Muscle of arm (tissue), 14 donors: ENCODE measurements at places on chromosomes 6 and 20.
A peak's percentile ranks its signal among the peaks of the same experiment; 100 is the strongest.

GRCh38 chr6:25138934-25139415 lies 140.2 kb upstream of the CARMIL1 start:
- peak; percentile 25 for DNase-seq

- peak; percentile 35 for DNase-seq
Measured at GRCh38 chr6:57261926-57262325, 39.8 kb upstream of the RAB23 start.

GRCh38 chr20:22985239-22985778 lies 49.8 kb upstream of the SSTR4 start:
- peak; percentile 23 for DNase-seq

GRCh38 chr6:152529369-152529768 lies 107.8 kb downstream of the SYNE1 start:
- no peak for DNase-seq

DNA sequence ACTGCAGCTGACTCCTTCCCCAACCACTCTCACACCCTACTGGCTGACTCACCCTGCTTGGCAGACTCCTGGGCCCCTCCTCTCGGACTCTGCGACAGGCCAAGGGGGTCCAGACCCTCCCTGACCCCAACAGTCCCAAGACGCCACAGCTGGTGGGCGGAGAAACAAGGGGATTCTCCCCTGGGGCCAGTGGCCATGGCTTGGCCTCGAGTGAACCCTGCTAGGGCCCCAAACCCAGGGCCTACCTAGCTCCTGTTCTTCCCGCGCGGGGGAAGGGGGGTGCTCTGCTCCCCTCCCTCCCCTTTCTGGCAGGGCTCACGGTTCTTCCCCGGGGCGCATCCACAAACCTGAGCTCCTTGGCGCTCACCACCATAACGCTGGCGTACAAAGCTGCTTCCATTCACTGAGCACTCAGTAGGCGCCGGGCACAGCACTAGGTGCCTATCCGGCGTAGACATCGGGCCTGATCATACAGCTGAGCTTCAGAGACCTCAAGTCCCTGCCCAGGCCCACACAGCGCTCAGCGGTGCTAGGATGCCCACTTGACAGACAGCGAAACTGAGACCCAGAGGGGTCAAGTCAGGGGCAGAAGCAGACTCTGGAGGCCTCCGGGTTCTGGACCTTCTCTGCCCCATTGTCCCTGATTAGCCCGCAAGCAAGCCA lies 597 bp downstream of the ADA start:
- DNase-seq: no peak

DNA sequence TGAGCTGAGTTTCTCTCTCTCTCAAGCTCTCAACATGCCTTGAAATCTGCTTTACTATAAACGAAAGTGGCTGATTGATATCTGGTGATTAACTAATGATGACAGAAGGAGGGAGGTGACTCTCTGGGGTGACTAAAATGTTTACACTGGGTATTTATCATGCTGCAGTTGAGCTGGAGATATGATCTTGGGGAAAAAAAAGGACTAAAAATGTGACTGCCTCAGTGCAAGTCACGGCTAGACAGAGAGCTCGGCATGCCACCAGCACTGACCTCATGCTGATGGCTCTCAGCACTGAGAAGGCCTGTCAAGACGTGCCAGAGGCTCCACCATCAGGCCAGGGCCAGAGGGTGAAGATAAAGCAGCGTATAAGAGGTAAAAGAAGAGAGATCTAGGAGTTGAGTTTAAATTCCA lies 103.1 kb upstream of the SPACA1 start:
- DNase-seq: peak; percentile 76

DNA sequence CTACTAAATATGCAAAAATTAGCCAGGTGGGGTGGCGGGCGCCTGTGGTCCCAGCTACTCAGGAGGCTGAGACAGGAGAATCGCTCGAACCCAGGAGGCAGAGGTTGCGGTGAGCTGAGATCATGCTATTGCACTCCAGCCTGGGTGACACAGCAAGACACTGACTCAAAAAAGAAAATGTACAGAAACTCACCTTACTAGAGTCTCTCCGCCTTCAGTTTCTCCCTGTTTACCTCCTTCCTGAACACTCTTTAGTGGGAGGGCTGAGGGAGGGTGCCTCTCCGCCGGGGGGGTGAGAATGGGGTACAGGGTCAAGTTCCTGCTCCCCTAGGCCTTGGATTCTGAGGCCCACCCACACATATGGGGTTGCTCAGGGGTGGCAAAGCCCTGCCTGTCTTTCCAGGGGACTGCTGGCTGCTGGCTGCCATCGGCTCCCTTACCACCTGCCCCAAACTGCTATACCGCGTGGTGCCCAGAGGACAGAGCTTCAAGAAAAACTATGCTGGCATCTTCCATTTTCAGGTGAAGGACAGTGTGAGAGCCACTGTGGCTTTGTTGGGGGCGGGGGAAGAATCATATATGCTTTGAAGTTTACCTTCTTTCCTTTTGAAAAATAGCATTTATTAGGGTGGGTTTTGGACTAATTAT lies 13.4 kb downstream of the CAPN11 start:
- no peak for DNase-seq

DNA sequence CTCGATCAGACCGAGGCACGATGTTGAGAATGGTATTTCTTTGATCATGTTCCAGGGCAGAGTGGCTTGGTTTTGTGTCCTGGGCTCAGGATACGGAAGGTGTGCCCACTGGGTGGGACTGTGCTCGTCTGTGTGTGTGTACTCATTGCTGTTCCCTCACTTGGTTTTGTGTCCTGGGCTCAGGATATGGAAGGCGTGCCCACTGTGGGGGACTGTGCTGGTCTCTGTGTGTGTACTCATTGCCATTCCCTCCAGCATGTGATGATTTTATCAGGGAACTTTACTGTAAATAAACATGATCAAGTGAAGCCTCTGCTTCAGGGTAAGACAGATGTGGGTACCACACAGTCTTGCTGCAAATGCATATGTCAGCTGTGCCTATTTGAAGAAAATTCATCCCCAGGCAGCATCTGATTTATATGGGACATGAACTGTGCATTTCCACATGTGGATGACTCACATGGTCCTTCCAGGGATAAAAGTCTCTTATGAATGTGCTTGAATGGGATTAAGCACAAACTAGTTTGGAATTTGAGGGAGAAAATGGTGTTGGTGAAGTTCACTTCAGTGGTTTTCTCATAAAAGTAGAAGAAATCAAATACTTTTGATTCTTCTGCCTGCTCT lies 274.3 kb downstream of the QKI start:
- DNase-seq: no peak

DNA sequence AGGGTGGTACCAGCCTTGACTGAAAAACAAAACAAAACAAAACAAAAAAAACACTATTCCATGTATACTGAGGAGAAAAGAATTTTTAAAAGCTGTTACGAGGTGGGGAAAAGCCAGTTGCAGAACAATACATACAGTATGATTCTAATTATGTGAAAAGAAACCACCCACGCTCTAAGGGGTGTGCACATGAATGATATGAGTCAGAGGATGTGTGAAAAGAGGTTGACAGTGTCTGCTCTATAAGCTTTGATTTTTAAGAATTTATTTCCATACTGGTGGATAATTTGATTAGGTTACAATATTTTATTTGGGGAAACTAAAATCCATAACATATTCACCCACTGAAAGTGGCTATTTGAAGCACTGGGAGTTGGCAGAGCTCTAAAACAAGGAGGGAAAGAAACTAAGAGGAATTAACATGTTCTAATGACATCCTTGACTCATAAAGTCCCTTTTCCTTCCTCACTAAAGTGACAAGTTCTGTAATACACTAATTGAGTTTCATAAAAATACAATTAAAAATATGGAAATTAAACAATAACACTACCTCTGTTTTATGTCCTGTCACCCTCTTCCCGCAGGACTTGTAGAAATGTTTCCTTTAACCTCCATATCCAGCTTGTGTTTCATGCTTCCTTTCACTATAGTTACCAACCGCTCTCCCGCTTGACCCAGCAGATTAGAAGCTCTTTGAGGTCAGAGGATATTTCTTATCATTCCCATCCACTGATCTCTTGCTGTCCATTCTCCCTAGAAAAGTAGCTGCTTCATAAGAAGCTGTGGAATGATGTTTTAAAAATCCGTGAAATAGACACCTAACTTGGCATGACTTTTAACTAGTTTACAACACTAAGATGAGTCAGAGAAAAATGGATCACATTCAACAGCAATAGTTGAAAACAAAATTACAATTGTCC lies 118.6 kb upstream of the CCDC28A start:
- no peak for DNase-seq

DNA sequence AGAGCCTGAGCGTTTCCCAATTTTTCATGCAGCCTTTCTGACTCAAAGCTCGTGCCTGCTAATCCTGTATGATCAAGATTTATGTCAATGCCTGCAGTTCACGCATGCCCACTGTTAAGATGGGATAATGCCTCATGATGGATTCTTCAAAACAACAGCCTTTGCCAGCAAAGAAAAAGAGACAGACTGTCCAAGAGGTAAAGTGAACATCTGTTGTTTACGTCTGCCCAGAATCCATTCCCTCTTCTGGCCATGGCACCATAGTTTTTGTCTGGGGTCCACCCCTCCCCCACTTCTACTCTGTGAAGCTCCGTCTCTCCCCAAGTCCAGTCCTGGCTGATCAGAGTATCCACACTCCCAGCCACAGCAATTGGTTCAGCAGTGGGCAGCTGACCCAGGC lies 91.9 kb upstream of the EYA2 start:
- DNase-seq: no peak

DNA sequence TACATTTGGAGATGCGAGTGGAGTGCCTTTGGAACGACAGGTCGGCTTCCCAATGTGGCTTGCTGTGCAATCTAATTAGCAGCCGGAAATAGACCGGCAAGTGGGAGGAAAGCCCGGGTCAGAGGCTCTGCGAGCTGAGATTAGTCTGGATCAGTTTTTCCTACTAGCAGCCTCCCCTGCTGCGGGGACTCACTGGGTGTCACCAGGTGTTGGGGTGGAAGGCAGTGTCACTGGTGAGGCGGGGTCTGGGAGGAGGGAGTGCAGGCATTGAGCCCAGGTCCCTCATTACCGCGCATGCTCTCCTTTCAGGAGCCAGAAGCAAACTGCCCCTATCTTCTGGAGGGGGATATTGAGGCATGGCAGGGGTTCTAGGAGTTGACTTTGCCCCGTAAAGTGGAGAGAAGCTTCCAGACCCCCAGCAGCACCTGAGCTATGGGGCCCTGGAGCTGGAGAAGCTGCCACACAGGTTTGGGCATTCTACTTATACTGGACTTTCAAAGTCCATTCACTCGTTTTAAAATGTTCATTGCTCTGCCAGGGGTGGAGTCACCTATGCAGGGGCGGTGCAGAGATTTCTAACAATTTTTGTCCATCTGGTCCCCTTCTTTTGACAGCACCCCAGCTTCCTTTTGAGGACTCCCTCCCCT lies 11.0 kb downstream of the SULF2 start:
- DNase-seq: no peak
